ENCODE measurements at places on chromosomes 5 and 9.
A peak's percentile ranks its signal among the peaks of the same experiment; 100 is the strongest.

DNA sequence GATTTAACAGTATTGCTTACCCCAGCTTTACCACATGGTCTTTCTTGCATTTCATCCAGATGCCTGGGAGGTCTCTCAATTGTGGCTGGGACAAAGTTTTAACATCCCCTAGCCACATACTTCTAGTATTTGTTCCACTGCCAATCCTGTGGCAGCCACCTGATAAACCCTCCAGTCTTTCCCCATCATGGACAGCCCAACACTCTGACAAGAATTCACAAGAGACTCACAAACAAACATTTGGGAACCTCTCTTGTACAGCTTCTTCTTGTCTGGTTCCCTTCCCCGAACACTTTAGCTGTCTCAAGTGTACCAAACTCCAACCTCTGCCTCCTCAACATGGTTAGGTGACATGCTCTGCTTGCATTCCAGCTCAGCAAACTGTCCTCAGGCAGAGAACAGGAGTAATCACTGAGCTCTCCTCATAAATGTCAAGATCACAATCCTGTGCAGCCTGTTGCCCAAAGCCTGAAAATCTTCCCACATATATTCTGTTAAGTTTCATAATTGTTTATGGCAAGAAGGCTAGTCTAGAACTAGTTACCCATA lies 59.7 kb downstream of the STRBP start:
- DNase-seq, result no peak

GRCh38 chr5:133238426-133239205 lies 186.8 kb downstream of the HSPA4 start:
- no peak for DNase-seq

GRCh38 chr9:94805585-94805984 lies 79.1 kb downstream of the AOPEP start:
- DNase-seq, result peak; percentile 98

GRCh38 chr5:146079695-146080373 lies 25.5 kb downstream of the PLAC8L1 start:
- peak; percentile 55 for DNase-seq

Measured in astrocyte (in vitro differentiated cells and primary cell).